ENCODE measurements at places on chromosomes 6 and 20.

- DNase-seq: peak; percentile 54
Observed at GRCh38 chr6:105994591-105995390, 91.3 kb upstream of the PRDM1 start.

DNA sequence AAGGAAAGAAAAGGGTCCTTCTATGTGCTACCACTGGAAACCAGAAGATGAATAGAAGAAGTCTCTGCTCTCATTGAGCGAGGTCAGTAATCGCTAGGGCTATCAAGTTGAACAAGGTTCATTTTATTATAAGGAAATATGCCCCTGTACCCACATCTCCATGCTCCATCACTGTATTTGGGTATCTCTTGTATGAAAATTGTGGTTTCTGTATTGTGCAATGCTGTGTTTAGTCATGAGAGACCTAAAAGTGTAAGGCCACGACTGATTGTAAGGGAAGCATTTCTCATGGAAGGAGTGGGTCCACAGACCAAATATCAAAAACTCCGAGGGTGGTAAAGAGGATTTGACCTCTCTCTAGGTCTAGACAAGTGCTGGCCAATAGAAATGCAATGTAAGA lies 3.6 kb upstream of the HS3ST5 start:
- no peak for DNase-seq

GRCh38 chr20:13288357-13288756 lies 67.3 kb downstream of the ISM1 start:
- DNase-seq: no peak

- DNase-seq: no peak
Observed at GRCh38 chr6:6314596-6314995, 5.9 kb downstream of the F13A1 start.

- no peak for DNase-seq
Observed at GRCh38 chr20:61092251-61092650, 159.8 kb upstream of the CDH4 start.

- DNase-seq: no peak
Observed at GRCh38 chr6:123668965-123669591, 32.3 kb upstream of the TRDN start.

- DNase-seq: no peak
Observed at GRCh38 chr20:17934141-17934862, 34.3 kb downstream of the SNX5 start.

DNA sequence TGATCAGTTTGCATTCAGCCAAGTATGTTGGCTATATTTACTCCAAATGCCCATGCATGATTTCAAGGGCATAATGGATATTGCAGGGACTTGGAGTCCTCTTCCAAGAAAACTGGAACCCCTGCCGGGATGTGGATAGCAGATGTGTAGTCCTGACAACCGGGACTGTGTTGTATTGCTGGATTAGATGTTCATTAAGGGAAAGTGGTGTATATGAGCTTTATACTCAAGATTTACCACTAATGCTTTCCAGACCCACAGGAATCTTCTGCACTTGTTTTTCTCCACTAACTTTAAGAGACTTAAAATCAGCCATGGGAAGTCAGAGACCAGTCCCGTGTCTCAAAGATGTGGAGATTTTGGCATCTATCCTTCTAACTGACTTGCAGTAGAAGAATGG lies 770.9 kb downstream of the HDGFL1 start:
- DNase-seq: no peak

GRCh38 chr6:129440691-129441090 lies 269.3 kb downstream of the ARHGAP18 start:
- DNase-seq: no peak

DNA sequence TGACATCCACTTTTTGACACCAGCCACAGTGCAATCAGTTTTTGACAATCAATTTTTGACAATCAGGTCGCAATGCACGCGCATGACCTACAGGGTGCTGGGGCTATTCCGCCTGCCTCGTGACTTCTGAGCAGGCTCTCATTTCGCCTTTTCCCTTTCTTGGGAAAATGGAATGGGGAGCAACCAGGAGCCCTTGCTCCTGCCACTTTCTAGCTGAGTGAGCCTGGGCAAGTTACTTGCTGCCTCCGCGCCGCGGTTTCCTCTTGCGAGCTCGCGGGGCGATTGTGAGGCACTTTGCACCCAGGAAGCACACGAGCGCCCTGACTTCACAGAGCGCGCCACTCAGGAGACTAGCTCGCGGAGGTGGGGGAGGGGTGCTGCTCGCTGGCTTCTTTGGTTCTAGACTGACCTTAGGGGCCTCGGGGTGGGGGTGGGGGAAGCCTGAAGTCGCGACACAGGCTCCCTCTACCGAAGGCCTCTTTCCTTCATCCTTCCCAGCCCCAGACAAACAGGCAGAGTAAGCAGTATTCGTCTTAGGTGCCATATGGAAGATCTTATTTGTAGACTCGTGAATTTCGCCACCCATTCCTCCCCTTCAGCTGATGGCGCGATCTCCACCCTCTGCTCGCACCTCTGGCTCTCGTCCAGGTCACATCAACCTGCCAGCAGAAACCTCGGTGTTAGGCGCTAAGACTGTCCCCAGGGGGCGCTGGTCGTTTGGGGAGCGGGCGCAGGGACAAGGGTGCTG lies 4.6 kb downstream of the TP53TG5 start:
- DNase-seq: peak; percentile 93

GRCh38 chr20:61508301-61509096 lies 256.4 kb downstream of the CDH4 start:
- no peak for DNase-seq

DNA sequence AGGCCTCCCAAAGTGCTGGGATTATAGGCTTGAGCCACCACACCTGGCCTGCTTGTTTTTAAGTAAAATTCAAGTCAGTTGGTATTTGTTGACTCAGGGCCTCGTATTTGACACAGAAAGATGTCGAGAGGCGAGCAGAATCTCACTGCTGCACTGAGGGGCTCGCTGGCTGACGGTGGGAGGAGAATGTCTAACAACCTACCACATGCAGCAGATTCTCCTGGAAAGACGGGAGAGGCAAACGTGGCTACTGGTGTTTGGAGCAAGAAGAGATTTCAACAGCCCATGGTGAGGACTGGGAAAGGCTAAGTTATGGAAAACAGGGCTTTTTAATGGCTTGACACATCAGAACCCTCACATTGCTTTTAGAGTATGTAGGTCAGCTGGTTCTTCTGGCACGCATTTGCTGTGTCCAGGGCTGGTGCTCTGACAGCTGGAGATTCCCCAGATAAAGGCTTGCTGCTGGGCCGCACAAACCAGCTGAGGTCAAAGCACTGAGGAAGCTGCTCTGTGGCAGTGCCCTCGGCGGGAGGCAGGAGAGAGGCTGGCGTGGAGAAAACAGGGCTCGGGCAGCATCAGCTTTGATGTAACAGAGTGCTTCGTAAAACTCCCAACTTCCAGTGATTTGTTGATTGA lies 84.2 kb upstream of the FRMD1 start:
- no peak for DNase-seq

- DNase-seq: peak; percentile 88
Observed at GRCh38 chr6:156777577-156778453, 637 bp downstream of the ARID1B start.

- no peak for DNase-seq
Observed at GRCh38 chr20:16147916-16148315, 425.3 kb downstream of the KIF16B start.

DNA sequence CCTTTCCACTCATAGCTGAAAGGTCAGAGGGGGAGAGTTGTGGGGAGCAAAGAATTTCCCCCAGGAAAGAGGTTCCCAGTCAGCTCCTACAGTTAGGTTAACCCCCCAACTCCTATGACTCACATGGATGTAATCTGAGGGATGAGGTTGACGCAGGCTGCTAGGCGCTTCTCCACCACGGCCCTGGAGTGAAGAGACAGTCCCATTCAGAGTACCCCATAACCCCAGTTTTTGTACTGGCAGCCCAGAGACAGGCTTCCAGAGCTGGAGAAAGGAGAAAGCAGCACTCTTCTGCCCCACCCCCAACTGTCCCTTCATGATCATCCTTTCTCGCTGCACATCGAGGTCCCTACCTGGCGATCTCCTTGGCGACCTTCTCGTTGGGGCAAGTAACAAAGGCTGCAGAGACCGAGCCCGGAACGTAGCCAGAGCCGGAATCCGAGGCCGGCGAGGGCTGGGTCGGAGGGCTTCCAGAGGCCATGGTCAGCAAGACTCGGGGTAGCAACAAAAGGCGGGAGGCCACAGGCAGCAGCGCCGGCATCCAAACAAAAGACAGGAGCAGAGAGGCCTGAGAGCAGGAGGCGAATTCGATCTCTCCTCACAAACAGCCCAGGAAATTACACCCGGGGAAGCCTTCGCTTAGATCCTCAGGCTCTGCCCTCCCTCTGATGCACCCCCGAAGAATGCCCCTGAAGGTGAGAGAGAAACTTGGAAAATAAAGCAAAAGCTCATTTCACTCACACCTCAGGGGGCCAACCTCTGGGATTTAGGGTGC lies 592 bp downstream of the CUTA start:
- no peak for DNase-seq

- no peak for DNase-seq
Observed at GRCh38 chr20:19213946-19214490, 1.6 kb downstream of the SLC24A3 start.

DNA sequence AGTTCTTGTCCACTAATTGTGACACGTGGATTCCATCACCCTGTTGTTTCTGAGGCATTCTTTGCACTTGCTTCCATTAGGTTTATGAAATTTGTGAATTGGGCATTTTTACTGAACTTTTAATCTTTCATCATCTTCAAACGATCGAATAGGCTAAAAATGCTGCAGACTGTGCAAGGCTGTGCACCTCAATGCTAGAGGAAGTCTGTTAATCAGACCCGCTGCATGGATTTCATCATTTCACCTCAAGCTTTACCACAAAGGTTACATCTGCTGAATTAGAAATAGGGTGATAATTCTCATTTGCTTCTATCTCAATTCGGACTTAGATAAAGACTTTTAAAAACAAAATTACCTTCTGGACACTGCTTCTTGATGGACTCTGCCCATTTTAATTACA lies 27.8 kb upstream of the F13A1 start:
- DNase-seq: no peak

All from heart left ventricle (tissue), 16 donors.